Ureter (tissue), 1 donor: ENCODE measurements at places on chromosomes 3 and 15.

GRCh38 chr3:156253150-156253549 is 132.8 kb downstream of the KCNAB1 start:
- no peak for DNase-seq

DNA sequence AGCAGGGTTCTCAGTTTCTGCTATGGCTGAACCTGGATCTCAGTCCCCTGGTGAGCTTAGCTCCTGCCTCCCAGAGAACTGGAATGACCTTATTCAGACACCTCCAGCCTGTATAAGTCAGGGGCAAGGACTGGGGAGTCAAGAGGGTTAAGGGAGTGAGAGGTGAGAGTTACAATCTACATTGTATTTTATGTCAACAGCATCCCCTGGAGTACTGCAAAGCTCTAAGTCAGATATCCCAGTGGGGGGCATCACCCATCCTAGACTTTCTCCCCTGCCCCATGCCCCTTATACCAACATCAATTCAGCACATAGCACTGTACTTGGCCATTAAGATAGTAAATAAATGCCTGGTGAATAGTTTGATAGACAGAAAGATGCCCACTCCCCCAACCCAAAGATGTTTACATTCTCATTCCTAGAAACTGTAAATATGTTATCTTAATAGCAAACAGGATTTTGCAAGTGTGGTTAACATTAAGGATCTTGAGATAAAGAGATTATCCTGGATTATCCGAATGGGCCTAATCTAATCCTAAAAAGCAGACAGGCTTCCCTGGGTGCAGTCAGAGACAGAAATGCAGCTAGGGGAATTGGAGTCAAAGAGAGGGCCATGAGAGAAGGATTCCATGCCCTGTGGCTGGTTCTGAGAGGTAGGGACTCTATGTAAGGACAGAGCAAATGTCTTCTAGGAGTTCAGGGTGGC is 132.3 kb upstream of the RASGRP1 start:
- no peak for DNase-seq

- no peak for DNase-seq
Measured at GRCh38 chr3:183381179-183381578, 47.2 kb downstream of the MCF2L2 start.

- DNase-seq, result no peak
Measured at GRCh38 chr15:93493172-93493571, 404.2 kb upstream of the RGMA start.

DNA sequence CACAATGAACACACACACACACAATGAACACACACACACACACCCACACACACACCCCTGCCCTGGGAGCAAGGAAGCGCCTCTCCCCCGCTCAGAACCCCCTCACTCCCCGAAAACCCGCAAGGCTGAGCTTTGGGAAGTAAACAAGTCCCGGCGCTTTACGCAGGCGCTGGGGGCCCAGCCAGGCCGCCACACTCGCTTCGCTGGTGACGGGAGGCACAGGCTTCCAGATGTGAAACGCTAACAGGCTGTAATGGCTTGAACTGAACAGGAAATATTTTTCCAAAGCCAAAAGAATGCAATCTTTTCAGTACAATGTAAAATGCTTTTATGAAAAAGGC is 122.7 kb upstream of the IGF1R start:
- no peak for DNase-seq

GRCh38 chr3:20111836-20112235 is 71.6 kb downstream of the KAT2B start:
- no peak for DNase-seq
